ENCODE measurements at places on chromosomes 4 and X. TPM values are rescaled to one million over a fixed set of nuclear protein-coding genes. Genes with fewer than 3 reads are reported as not detected.

The ABCG2 gene
- total RNA-seq, result 0.59 TPM

The CXCL3 gene
- total RNA-seq, result not detected

The HSD17B13 gene
- total RNA-seq, result under 0.01 TPM

The CHRNA9 gene
- total RNA-seq, result 0.36 TPM

The GASK1B gene
- total RNA-seq, result 35.4 TPM

The SEC24D gene
- total RNA-seq, result 116 TPM

The AMELX gene
- total RNA-seq, result not detected

The MAGEA11 gene
- total RNA-seq, result not detected

The PAPSS1 gene
- total RNA-seq, result 107 TPM

The UXT gene
- 94.9 TPM for total RNA-seq

The MAGEC1 gene
- total RNA-seq, result not detected

The FAAH2 gene
- under 0.01 TPM for total RNA-seq
